CD4-positive, CD25-positive, alpha-beta regulatory T cell (primary cell): ENCODE measurements at places on chromosomes 6 and 20.

- no peak for DNase-seq
Observed at GRCh38 chr6:139325125-139325524, 33.3 kb upstream of the TXLNB start.

GRCh38 chr20:34402461-34402860 lies 39.4 kb downstream of the ITCH start:
- no peak for DNase-seq

DNA sequence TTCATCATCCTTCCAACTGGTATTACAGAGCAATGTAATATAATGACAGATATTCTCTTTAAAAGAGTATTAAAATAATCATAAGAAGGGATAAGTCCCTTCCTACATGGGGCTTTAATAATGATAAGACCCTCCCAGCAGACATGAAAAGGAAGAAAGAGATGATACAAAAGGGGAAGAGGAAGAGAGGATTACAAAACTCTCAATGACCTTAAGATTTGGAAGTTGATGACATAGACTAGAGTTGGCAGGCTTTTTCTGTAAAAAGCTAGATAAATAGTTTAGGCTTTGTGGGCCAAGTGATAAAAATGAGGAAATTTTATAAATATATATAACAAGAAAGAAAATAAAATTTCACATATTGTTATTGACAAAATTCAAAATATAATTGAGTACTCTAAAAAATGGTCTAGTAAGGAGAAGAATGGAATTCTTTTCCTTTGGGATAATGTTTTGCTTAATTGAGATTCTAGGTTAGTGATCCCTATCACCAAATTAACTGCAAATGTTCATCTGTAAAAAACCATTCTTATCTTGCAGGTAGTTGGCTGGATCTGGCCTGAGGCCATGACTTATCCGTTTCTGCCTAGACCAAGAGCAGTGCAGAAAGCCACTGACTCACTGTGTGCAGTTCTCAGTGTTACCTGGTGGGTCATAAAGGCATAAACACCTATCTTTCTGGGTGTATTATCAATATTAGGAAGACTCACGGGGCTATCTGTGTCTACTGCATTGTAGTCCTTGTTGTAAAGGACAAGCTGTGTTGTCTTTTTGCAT lies 11.0 kb downstream of the RIPOR2 start:
- DNase-seq = no peak

- no peak for DNase-seq
Observed at GRCh38 chr6:148518511-148519156, 176.0 kb downstream of the SASH1 start.

GRCh38 chr6:9593554-9593953 lies 821.3 kb downstream of the TFAP2A start:
- DNase-seq = no peak

- DNase-seq = no peak
Observed at GRCh38 chr20:50691573-50692551, 520 bp upstream of the RIPOR3 start.

GRCh38 chr20:50765674-50766073 lies 29.2 kb upstream of the BCAS4 start:
- DNase-seq = no peak

DNA sequence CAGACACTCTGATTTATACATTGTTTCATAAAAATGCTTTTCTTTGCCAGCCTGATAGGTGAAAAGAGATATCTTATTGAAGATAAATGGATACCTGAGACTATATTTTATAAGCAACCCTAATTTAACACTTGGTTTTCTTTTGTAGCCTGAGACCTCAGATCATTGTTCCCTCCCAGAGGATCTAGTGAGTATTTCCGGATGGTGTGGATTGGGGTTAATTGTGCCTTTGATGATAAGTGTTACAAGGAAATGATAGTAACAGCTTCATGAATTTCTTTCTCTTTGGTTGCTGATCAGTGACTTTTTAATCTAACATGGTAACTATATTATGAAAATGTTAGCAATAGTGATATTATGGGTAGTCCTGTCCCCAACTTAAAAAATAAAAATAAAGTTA lies 30.4 kb downstream of the KDM1B start:
- DNase-seq = no peak

GRCh38 chr20:34987288-34988190 lies 31.9 kb downstream of the MYH7B start:
- DNase-seq = no peak

GRCh38 chr6:40543146-40543545 lies 44.0 kb downstream of the LRFN2 start:
- no peak for DNase-seq

DNA sequence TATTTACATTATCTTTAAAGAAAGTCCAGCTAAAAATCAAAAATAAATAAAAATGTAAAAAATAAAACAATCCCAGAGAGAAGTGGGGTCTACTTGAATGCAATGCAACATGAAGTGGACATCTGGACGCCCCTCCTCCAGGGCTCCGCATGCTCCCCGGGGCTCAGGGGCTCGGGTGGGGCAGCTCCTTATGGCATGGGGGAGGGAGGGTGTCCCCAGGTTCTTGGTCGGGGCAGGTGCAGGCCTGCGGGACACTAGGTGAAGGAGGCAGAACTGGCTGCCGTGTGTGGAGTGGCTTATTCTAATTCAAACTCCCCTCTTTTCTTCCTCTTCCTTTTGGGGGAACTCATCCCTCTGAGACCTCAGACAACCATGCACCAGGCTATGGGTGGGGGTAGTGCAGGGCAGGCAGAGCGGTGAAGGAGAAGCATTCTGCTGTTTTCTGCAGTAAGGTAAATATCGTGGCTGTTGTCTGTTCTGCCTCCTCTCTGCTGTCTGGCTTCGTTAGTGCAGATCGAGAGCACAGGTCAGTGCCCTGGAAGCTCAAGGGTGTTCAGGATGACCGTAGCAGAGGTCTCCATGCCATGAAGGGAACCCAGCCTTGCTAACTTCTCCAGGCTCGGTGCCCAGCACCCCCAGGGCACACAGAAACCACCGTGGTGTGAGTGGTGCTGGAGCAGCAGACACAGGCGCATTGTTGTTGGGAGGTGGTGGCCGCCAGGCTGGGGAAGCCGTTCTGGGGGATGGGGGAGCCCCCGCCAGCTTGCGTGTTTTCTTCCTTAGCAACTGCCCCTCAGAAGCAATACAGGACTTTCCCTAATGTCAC lies 82.6 kb downstream of the TTLL2 start:
- DNase-seq = no peak

- DNase-seq = no peak
Observed at GRCh38 chr6:20178327-20178726, 33.9 kb downstream of the MBOAT1 start.

GRCh38 chr6:56708810-56709597 lies 66.3 kb upstream of the DST start:
- DNase-seq = peak; percentile 48

GRCh38 chr6:94361304-94362060 lies 942.1 kb upstream of the EPHA7 start:
- no peak for DNase-seq

- no peak for DNase-seq
Observed at GRCh38 chr6:136155191-136155590, 94.9 kb downstream of the MTFR2 start.

- no peak for DNase-seq
Observed at GRCh38 chr6:47634210-47635047, 64.0 kb upstream of the ADGRF4 start.

DNA sequence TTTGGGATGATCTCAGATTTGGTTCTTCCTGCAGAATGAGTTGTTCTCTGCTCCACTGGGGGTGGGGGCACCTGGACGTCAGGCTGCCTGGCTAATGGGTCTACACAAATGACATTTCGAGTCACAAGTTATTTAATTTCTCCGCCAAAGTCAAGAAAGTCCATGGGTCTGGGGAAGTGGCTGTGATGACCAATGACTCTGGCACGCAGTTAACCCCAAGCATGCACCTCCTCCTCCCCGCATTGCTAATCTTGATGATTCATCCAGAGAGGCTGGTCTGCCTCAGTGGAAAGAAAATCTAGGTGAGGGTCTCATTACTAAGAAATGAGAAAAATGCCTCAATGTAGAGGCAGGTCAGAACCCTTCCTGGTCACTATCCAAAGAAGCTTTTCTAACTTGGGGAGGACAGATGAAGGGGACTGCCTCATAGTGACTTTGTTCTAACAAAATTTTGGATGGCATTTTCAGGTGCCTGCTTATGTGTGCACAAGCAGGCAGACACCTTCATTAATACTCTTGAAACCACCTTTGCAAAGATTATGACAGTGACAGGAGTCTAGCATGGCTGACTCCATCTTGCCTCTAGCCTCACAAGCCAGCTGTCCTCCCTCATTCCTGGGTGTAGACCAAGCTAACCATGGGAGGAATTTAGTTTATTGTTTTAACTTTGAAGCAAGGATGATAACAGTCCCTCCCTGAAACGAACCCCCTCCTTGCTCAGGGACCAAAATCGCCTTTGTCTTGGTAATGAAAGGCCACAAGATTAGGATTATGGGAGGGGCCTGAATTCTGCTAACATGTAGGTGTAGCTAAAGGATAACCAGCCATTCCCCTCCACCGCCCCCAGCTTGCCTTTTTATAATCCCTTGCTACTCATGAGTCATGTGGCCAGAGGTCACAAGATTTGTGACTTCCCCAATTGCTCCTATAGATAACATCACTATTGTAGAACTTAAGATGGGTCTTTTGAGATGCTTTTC lies 98.6 kb upstream of the MRPS10 start:
- no peak for DNase-seq

- DNase-seq = no peak
Observed at GRCh38 chr20:24017458-24017755, 28.8 kb upstream of the GGTLC1 start.

DNA sequence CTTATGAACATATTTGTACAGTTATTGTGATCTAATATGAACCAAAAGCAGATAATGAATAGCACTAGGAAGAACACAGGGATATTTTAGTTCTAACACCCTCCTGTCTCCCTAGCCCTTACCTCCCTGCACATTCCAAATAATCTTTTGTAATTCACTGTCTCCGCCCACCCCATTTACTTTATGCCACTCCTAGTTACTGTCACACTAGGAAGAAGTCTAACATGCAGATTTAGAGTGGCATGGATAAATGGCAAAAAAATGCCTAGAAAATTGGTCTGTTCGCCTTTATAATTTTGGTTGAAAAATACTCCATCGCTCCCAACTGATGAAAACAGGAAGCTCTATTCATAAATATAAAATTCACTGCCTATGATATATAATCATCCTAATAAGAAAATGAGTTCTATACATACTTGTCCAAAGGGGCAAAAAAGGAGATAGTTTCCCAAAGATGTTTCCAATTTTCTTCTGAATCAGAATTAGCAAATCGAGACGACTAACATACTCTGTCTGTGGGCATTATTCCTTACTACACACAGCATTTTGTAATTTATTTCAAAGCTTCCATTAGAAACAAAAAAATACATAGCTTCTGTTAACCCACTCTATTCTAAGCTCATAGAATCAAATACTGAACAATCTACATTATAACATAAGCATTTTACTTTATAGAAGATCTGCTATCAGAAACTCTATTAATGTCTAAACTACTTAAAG lies 1.3 kb upstream of the RUNX2 start:
- DNase-seq = no peak
